ENCODE measurements at places on chromosomes 7 and 10. TPM values are rescaled to one million over a fixed set of nuclear protein-coding genes. Genes with fewer than 3 reads are reported as not detected.

DNA sequence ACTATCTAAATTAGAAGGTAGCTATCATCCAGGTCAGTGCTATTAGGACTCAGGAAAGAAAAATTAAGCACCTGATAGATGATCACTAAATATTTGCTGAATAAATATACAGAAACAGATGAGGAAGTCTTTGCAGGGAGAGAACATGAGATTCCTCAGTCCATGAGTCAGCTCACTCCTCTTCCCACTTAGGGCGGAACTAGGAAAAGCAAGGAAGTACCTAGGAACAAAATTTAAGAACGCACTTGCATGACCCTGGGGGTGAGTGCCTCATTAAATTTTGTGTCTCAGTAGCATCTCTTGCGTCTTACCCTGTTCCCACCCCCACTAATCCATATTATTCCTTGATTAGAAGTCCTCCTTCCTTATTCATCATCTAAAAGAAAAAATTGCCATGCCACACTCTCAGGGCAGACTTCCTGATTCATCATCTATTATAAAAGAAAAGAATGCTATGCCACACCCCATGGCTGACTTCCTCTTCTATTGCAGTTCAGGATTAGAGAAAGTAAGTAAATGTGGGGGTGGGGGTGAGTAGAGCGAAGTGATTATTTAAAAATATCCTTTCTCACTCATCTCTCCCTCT lies 208.8 kb downstream of the THSD7A start:
- DNase-seq = no peak
- peaks cover 2% of the 10 kb centered on the region for H3K27me3 ChIP-seq
- H3K36me3 ChIP-seq = no peaks in the 10 kb centered on the region
- H3K4me3 ChIP-seq = no peak overlapping the region
- peaks cover 7% of the 10 kb centered on the region for H3K4me1 ChIP-seq

DNA sequence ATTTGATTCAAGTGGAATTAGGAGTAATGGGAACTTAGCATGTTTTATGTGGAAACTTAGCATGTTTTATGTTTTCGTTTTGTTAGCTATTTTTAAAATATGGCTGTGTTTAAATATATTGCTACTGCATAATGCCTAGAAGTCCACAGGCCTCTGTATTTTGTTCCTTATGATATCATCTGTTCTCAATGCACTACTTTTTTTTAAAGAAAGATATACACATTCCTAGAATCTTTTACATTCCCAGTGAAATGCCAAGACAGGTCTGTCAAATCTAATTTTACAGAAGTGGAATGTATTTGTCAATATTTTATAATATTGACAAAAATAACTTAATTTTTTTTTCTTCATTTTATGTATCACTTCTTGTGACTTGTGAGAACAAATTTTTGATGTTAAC lies 51.6 kb downstream of the ST7 start:
- no peaks in the 10 kb centered on the region for H3K27me3 ChIP-seq
- no peak overlapping the region for H3K4me3 ChIP-seq
- no peaks in the 10 kb centered on the region for H3K36me3 ChIP-seq
- no peak for DNase-seq
- no peaks in the 10 kb centered on the region for H3K4me1 ChIP-seq
- no peak overlapping the region for H3K27ac ChIP-seq

GRCh38 chr10:112201334-112201733 lies 17.8 kb upstream of the GPAM start:
- no peak overlapping the region for H3K4me3 ChIP-seq
- peaks cover 2% of the 10 kb centered on the region for H3K27me3 ChIP-seq
- no peaks in the 10 kb centered on the region for H3K36me3 ChIP-seq
- H3K27ac ChIP-seq = no peak overlapping the region
- no peaks in the 10 kb centered on the region for H3K4me1 ChIP-seq

- DNase-seq = no peak
- peaks cover 2% of the 10 kb centered on the region for H3K4me1 ChIP-seq
- no peak overlapping the region for H3K4me3 ChIP-seq
- no peak overlapping the region for H3K27ac ChIP-seq
- no peaks in the 10 kb centered on the region for H3K36me3 ChIP-seq
- no peaks in the 10 kb centered on the region for H3K27me3 ChIP-seq
Observed at GRCh38 chr10:105037022-105037421, 395.9 kb downstream of the SORCS3 start.

DNA sequence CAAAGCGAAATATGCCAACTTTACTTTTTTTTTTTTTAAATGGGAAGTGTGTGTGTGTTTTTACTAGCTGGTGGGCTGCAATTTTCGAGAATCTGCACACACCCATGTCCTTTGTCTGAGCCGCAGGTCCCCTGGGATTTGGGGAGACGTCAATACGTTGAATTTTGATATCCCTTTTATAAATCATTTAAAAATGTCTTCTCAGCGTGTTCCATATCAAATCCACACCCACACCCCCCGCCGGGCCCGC lies 404 bp upstream of the FMC1 start:
- peaks cover 13% of the 10 kb centered on the region for H3K27me3 ChIP-seq
- H3K4me1 ChIP-seq = peaks cover 4% of the 10 kb centered on the region
- H3K27ac ChIP-seq = peak overlapping the region; percentile 100
- H3K4me3 ChIP-seq = peak overlapping the region; percentile 96
- H3K36me3 ChIP-seq = peaks cover 9% of the 10 kb centered on the region
- no peak for DNase-seq

GRCh38 chr7:127692200-127692599 lies 40.2 kb downstream of the SND1 start:
- no peak overlapping the region for H3K27ac ChIP-seq
- H3K36me3 ChIP-seq = no peaks in the 10 kb centered on the region
- H3K4me1 ChIP-seq = no peaks in the 10 kb centered on the region
- H3K27me3 ChIP-seq = peaks cover 2% of the 10 kb centered on the region

DNA sequence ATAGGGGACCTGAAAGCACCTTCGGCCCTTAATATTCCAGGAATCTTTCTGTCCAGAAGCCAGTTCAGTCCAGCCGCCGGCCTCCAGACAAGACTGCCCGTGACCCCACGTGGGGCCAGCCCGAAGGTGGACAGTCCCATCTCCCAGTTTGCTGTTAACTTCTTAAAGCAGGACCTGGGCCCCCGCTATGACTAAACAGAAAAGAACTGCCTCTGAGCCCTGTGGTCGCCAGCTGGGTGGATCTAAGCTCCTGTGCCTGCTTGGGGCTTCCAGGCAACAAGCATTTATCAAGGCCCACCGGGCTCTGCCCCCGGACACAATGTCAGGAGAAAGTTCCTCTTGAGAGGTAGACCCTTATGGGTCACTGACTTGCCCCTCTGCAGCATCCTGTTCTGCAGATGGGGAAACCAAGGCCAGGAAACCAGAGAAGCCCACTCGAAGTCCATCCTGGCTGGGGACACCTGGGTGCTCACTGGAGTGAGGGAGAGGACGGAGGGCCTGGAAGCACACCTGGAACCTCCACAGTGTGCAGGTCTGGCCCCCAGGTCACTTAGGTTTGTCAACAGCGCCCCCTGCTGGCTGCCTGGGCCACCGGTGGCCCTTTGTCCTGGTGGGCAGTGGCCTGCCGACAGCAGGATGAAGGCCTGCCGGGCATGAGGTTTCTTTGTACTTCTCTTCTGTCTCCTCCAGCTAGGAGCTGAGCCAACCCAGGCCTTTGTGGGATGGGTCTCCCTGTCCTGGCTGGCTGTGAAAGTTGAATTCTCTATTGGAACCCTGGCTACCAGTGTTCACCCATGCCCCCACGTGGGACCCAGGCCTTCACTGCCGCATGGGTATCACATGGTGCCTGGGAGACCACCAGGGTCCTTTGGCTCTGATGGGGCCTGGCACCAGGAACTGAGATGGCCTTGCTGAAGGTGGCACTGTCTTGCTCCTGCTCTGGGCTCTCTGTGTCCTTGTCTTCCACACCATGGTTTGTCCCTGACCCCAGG lies 128.0 kb downstream of the ZMIZ1 start:
- H3K4me3 ChIP-seq = no peak overlapping the region
- no peaks in the 10 kb centered on the region for H3K36me3 ChIP-seq
- peaks cover 17% of the 10 kb centered on the region for H3K27me3 ChIP-seq

DNA sequence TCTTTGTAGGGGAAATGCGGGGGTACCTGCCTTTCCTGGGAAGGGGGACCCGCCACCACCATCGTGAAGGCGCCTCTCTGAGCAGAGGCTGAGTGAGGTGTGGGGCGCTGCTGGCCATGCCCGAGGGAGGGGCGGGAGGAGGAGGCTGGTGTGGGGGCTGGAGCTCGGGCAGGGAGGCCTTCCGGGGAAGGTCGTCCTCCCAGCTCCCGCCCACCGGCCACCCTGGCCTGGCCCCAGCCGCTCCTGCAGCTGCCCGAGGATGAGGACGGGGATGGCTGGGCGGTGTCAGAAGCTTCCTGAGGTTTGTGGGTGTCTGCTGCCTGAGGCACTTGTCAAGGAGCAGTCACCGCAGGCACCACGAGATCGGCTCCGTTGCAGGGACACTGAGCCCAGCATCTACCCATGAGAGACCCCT lies 11.4 kb downstream of the PWWP2B start:
- H3K27ac ChIP-seq = no peak overlapping the region
- DNase-seq = no peak
- H3K4me3 ChIP-seq = no peak overlapping the region
- H3K36me3 ChIP-seq = peaks cover 5% of the 10 kb centered on the region
- peaks cover 5% of the 10 kb centered on the region for H3K27me3 ChIP-seq

GRCh38 chr10:126073606-126074005 lies 177.2 kb downstream of the FANK1 start:
- H3K27ac ChIP-seq = no peak overlapping the region
- H3K4me1 ChIP-seq = no peaks in the 10 kb centered on the region
- no peak overlapping the region for H3K4me3 ChIP-seq
- DNase-seq = no peak
- peaks cover 19% of the 10 kb centered on the region for H3K36me3 ChIP-seq

DNA sequence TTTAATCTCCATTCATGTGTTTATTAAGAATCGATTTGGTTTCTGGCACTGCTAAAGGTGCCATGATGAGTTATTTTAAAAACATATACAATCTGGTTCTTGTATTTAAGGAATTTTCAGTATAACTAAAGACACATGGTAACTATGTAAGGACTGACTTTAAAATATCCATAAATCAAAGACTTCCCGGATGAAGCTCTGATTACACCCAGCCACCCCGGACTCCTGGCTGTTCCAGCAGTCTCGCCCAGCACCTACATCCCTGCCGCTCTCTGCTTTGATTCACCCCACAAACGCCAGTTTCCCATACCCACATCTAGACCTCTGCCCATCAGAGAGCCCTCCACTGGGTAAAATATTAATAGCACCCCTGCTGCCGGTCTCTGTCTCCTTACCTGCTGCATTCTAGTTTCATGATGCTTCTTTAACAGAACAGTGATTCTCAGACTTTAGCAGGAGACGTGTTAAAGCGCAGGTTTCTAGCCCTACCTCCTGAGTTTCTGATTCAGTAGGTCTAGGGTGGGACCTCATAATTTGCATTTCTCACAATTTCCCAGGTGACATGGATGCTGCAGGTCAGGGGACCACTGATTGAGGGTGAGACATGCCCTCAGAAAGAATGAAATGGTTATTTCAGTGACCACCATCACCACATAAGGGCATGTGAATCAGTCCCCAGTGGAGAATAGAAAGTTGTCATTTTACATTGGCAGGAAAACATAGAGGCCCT lies 185.7 kb downstream of the KIAA1217 start:
- H3K4me1 ChIP-seq = no peaks in the 10 kb centered on the region
- no peaks in the 10 kb centered on the region for H3K27me3 ChIP-seq
- no peak overlapping the region for H3K4me3 ChIP-seq
- H3K36me3 ChIP-seq = no peaks in the 10 kb centered on the region
- no peak overlapping the region for H3K27ac ChIP-seq

- peaks cover 8% of the 10 kb centered on the region for H3K4me1 ChIP-seq
- H3K36me3 ChIP-seq = no peaks in the 10 kb centered on the region
- H3K27ac ChIP-seq = no peak overlapping the region
- DNase-seq = no peak
- H3K27me3 ChIP-seq = peaks cover 9% of the 10 kb centered on the region
Observed at GRCh38 chr7:140402178-140402835, 1.6 kb upstream of the RAB19 start.

ZWINT gene
- 11.6 TPM for total RNA-seq

All from glutamatergic neuron (in vitro differentiated cells).